Fibroblast of skin of right biceps (primary cell): ENCODE measurements at places on chromosomes 13 and 19.
A peak's percentile ranks its signal among the peaks of the same experiment; 100 is the strongest.

- peak; percentile 19 for DNase-seq
Observed at GRCh38 chr19:56105090-56105701, 15.9 kb downstream of the ZNF787 start.

DNA sequence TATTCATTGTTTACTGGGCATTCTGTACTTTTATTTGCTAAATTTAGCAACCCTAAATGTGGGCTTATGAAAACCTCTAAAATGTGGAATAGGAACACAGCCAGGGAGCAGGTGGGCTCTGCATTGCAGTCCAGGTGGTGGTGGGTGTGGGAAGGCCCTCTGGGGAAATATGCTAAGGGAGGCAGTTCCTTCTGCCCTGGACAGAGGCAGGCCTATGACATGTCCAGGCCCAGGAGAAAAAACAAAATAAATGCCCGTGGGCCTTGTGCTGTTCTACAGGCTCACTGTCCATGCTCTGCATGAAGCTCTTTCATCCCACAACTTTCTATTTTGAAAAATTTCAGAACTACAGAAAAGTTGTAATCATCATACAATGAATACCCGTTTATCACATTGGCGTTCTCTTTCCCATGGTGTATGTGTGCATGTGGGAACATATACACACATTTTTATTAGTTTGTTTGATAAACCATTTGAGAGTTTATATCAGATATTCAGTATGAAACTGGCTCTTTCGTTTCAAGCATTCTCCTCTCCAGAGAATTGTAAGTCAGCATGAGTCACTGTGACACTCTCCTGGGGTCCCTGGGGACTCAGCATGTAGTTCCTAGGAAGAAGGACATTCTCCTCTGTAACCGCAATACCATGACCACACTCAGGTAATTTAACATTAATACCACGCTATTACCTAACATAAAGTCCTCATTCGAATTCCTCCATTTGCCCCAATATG, 505.3 kb downstream of the COG6 start:
- DNase-seq = peak; percentile 73

DNA sequence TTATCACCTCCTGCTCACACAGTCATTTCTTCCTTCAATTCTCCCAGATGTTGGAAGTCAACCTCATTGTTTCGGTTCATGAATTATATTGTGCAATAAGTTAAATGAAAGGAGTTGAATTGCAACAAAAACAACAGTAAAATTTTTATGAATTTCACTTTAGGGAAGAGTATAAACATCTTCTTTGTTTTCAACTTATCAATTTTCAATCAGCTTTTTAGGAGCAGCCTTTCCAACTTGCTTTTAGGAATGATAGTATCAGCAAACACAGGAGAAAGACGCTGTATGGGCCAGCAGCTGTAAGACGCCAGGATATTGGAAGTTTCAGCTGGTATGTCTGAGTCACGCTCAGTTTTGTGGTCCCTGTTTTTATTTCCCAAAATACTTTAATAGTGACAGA, 132.5 kb upstream of the ARGLU1 start:
- DNase-seq = peak; percentile 48

DNA sequence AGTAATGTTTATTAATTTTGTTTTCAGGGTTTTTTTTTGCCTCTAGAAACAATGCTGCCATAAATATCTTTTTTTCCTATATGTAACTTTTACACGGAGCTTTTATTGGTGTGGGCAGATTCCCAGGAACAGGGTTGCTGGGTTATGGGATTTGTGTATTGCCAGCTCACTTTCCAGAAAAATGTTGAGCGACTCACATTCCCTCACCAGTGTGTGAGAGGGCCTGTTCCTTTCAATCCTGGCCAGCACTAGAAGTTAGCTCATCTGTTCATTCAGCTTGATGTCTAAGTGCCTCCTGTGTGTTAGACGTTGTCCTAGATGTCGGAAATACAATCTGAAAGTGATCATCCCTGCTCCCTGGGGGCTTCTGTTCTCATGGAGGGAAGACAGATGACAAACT, 2.6 kb downstream of the ZNF71 start:
- DNase-seq = no peak

GRCh38 chr19:49643466-49643865, 1.5 kb downstream of the SCAF1 start:
- no peak for DNase-seq

GRCh38 chr13:113670541-113670940, 3.5 kb downstream of the GRK1 start:
- DNase-seq = no peak

DNA sequence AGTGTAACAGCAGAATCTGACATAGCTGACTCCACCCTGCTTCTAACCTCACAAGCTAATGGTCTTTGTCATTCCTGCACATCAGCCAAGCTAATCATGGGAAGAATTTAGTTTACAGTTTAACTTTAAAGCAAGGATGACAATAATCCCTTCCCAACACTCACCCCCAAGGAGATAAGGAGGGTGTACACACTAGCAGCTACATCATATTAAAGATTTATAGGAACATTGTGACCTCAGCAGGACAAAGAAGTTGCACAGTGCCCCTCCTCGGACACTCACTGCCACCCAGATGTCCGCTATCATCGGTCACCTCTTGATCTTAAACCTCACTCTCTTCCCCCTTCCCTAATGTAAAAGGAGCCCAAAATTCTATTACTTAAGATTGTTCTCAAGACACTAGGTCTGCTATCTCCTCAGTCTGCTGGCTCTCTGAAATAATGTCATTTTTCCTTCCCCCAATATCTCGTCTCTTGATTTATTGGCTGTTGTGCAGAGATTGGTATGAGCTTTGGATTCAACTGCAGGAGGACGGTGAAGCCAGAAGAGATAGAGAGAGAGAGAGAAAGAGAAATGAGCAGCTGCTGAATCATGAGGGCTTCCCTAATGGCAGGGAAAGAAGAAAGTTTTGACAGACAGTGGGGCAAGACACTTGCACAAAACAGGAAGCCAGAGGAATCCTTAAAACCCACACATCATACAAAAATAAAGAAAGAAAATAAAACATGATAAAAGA, 17.5 kb upstream of the FFAR2 start:
- no peak for DNase-seq

- DNase-seq = peak; percentile 28
Observed at GRCh38 chr19:1851654-1852580, 3.6 kb upstream of the REXO1 start.

- DNase-seq = no peak
Observed at GRCh38 chr13:27631156-27631555, 9.5 kb downstream of the POLR1D start.

DNA sequence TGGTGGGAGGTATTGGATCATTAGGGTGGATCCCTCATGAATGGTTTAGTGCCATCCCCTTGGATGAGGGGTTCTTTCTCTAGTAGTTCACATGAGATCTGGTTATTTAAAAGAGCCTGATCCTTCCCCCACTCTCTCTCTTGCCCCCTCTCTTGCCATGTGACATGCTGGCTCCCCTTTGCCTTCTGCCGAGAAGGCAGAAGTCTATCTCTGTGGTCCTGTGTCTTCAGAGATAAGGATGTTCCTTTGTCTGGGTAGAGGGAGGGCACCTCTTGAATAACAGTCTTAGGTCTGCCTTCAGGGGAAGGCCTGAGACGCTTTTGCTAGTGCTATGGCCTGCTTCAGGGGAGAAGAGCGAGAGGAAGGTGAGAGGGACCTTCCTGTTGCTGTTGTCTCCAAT, 2.0 kb upstream of the ZDHHC20 start:
- DNase-seq = no peak

DNA sequence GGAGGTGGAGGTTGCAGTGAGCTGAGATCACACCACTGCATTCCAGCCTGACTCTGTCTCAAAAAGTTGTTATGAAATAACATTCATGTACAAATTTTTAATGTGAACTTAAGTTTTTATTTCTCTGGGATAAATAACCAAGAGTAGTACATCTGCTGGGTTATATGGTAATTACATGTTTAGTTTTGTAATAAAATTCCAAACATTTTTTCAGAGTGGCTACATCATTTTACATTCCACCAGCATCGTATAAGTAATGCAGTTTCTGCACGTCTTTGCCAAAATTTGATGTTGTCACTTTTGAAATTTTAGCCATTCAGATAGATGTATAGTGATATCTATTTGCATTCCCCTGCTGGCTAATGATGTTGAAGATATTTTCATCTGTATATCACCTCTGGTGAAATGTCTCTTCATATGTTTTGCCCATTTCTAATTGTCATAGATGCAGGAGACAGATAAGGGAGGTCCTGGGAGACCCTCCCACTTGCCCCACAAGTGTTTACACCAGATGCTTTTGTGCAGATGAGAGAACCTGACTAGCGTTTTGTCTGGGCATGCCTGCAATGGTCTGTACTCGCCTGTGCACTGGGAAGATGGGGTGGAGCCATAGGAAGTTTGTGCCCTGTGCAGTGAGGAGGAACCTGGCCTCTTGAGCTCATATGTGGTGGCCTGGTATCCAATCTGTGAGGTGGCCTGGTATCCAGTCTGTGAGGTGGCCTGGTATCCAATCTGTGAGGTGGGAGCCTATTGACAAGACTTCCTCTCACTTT, 12.7 kb upstream of the KBTBD6 start:
- peak; percentile 74 for DNase-seq

DNA sequence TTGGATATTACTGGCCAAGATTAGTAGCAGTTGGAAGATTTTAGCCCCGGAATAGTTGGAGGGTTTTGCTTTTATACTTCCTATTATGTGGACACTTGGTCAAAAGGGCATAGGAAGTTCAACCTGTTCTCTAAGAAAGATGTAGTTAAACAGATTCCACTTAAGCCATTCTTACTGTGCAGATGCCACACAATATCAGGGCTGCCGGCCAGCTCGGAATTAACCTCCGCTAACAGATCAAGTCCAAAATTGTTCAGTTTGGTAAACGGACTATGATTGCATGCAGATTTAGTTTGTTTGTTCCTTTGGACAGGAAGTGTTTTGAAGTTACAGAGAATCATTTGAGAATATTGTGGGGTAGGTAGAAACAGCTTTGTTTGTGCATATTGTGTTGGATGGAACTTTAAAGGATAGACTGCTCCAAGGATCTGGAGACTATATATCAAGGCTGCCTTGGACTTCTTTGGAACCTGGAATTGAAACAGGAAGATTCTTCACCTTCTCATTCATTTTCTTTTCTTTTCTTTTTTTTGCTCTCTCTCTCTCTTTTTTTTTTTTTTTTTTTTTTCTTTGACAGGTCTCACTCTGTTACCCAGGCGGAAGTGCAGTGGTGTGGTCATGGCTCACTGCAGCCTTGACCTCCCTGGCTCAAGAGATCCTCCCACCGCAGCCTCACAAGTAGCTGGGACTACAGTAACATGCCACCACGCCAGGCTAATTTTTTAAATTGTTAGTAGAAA, 5.0 kb upstream of the SPRY2 start:
- no peak for DNase-seq

DNA sequence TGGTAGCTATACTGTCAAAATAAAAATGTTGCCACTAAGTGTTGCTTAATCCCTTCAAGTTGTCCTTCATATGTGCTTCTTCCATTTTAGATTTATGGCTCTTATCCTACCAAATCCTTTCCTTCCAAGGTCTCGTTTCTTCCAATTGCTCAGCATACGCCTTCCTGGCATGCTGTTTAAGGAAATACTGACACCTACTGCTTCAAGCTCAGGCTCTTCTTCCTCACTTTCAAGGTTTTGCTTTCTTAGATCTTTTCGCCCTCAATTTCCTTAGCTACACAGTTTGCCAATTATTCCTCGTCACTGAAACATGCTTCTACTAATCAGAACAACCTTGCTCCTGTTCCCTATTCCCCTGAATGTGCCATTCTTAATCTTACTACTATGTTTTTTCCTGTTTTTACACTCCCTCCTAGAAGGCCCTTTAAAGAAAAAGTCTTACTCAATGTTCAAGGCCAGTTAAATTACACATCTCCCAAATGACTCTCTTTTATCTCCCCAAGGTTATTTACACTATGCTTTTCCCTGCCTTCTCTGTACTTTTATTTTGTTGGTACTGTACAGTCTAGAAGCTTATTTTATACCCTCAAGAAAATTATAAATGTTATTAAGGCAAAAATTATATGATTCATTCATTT, 343.1 kb downstream of the MZT1 start:
- DNase-seq = peak; percentile 28

DNA sequence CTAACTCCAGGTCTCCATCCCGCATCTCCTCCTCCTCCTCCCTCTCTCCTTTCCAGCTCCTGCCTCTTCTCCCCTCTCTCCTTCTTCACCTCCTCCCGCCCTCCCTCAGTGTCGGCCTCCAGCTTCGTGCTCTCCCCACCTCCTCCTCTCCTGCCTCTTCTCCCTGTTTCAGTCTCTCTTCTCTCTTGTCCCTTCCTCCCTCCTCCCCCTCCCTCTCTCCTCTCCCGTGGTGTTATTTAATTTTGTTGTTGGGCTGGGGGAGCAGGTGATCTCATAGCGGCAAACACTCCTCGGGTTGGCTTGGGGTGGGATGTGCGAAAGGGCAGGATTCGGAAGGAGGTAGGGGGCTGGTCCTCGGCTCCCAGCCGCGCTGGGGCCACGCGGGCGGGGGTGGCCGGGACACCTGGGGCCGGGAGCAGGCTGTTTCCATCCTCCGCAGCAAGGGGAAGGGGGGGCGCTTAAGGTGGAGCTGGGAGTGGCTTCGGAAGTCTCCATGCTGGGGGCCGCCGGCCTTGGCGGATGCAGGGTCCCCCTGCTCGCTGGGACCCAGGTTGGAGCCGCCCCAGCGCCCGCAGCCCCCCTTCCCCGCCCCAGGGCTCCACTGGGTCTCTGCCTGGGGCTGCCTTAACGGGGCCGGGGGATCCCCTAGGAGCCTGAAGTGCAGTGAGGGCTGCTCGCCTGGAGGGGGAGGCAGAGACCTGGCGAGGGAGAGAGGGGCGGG, at the start of gene CA11:
Gene CA11, minus strand, starts transcription at position 187 of the 721 bp plus-strand sequence. CDS start 555 bp downstream, outside the sequence.
- DNase-seq = peak; percentile 79

DNA sequence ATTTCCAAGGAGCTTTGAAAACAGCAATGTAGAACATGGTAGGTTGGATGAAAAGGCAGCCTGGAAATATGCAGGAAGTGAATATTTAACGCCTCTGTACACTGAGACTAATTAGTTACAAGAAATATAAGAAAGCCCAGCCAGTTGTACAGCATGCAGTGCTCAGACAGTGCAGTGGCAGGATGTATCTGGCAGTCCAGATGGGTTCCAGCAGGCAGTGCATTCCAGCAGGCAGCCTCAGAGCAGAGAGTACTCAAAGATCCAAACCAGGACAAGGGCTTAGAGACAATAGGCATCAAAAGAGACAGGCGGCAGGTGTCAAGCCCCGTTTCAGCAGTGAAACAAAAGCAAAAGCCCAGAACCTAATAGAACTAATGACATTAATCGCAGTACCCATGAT, 2776.3 kb downstream of the PCDH9 start:
- peak; percentile 15 for DNase-seq

- DNase-seq = no peak
Observed at GRCh38 chr13:40241125-40241798, 425.2 kb downstream of the FOXO1 start.

- DNase-seq = peak; percentile 37
Observed at GRCh38 chr19:44303976-44304568, 753 bp downstream of the ZNF235 start.

GRCh38 chr13:66071608-66072007, 1158.5 kb downstream of the PCDH9 start:
- DNase-seq = no peak

DNA sequence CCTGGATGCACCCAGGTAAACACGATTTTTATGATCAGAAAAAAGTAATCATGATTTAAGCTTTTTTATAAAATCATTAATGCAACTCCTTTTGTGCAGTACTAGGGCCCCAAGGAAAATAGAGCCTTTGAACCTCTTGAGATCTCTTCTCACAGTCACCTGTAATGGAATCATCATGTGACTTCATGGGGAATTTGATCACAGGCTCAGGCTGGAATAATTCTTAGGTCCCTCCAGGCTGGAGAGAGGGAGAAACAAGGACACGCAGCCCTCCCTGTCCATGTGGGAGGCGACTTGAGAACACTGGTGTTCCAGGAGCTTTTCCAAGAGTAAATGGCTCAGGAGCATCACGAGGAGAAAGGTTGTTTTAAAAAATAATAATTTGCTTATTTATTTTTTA, 156.1 kb downstream of the NUFIP1 start:
- DNase-seq = no peak

GRCh38 chr19:48659768-48660167, 13.0 kb downstream of the NTN5 start:
- DNase-seq = no peak
